ENCODE measurements at places on chromosomes 6 and 20.

DNA sequence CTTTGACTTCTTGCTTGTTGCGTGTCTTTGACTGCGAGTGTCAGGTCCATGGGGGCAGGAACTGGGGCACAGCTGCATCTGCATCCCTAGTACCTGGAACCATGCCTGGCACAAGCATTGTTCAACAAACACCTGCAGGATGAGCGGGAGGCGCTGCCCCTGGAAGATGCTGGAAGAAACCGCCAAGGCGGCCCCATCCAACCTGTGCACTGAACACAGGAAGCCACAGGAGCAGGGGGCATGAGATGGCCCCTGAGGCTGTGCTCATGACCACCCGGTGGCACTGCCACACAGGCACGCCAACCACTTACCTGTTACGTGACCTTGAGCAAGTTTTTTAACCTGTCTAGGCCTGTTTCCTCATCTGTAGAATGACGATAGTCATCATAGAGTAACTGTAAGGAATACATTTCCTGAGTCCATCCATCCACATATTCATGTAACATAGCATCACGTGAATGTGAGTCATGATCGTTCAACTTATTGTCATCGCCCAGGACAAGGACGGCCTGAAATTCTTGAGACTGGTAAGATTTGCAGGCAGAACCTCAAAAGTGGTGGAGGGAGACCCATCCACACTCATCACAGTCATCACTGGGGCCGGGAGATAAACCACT is 374.2 kb downstream of the PREX1 start:
- DNase-seq, result no peak

- DNase-seq, result no peak
Observed at GRCh38 chr6:157203312-157203744, 120.0 kb downstream of the TMEM242 start.

DNA sequence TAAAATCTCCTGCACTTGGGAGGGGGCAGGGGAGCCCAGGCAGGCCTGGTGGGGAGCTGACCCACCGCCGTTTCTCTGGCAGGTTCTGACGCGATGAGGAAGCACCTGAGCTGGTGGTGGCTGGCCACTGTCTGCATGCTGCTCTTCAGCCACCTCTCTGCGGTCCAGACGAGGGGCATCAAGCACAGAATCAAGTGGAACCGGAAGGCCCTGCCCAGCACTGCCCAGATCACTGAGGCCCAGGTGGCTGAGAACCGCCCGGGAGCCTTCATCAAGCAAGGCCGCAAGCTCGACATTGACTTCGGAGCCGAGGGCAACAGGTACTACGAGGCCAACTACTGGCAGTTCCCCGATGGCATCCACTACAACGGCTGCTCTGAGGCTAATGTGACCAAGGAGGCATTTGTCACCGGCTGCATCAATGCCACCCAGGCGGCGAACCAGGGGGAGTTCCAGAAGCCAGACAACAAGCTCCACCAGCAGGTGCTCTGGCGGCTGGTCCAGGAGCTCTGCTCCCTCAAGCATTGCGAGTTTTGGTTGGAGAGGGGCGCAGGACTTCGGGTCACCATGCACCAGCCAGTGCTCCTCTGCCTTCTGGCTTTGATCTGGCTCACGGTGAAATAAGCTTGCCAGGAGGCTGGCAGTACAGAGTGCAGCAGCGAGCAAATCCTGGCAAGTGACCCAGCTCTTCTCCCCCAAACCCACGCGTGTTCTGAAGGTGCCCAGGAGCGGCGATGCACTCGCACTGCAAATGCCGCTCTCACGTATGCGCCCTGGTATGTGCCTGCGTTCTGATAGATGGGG is 3.0 kb downstream of the PRND start:
- no peak for DNase-seq

- DNase-seq, result no peak
Observed at GRCh38 chr20:64044484-64045247, 4.8 kb downstream of the SOX18 start.

- DNase-seq, result no peak
Observed at GRCh38 chr20:38939686-38940085, 13.5 kb downstream of the FAM83D start.

DNA sequence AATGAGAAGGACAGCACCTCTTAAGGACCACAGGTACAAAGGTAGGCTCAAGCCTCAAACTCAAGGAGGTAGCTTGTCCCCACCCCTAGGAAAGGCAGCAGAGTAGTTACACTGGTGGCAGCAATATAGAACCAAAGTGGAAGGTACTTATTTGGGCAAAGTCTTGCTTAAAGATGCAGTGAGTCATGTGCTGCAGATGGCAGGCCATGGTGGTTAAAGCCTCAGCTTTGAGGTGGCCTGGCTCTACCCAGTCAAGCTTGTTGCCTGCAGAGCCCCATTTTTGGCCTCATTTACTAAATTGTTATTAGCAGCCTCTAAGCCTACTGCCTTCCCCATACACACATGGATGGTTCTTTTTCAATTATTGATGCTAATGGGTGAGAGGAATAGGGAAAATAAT is 146.0 kb downstream of the ELOVL4 start:
- no peak for DNase-seq

GRCh38 chr20:20785226-20785625 is 72.8 kb upstream of the RALGAPA2 start:
- DNase-seq, result no peak

Data from CD4-positive, alpha-beta T cell (primary cell).